SHP77 treated with DMSO at 0.1 percent for 48 hours (cell line): ENCODE measurements at places on chromosomes 3 and 15.

- DNase-seq = no peak
Measured at GRCh38 chr3:196639483-196640296, at the start of gene NRROS. NRROS (plus strand) TSS chr3:196639694; CDS start chr3:196654540, 14,846 bp downstream.

- no peak for DNase-seq
Measured at GRCh38 chr3:36011791-36012190, 368.5 kb upstream of the STAC start.

DNA sequence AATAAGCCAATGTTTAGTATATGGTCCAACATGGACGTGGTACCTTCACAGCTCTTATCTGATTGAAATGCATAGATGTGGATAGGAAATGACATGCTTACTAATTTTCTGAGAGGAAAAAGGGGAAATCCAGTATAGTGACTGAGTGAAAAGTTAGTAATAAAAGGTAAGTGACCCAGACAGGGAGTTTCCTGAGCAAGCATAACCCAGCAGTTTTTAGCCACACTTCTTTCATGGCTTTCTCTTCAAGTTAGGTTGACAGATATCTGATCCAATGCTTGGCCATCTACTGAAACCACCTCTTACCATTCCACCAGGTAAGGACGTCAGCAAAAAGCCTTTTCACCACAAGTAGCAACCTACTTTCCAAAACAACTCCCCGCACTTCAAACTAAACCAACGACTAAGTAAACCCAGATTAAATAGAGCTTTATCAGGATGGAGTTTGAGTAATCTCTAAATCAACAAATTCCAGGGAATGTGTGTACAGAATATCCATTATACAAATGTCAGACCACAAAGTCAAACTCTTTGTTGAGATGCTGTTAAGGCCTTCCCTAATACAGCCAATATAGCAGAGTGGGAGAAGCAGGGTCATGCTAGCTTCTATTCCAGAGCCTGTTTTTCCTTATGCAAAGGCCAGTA, 329.7 kb downstream of the RORA start:
- peak; percentile 57 for DNase-seq

- no peak for DNase-seq
Measured at GRCh38 chr3:128945041-128945877, 48.6 kb downstream of the CFAP92 start.

- DNase-seq = no peak
Measured at GRCh38 chr3:116020495-116020894, 397.2 kb downstream of the GAP43 start.

GRCh38 chr15:77592758-77593157, 40.0 kb downstream of the LINGO1 start:
- DNase-seq = no peak

- no peak for DNase-seq
Measured at GRCh38 chr3:36595511-36595910, 168.8 kb downstream of the DCLK3 start.

- no peak for DNase-seq
Measured at GRCh38 chr3:41920406-41920965, 41.4 kb downstream of the ULK4 start.

DNA sequence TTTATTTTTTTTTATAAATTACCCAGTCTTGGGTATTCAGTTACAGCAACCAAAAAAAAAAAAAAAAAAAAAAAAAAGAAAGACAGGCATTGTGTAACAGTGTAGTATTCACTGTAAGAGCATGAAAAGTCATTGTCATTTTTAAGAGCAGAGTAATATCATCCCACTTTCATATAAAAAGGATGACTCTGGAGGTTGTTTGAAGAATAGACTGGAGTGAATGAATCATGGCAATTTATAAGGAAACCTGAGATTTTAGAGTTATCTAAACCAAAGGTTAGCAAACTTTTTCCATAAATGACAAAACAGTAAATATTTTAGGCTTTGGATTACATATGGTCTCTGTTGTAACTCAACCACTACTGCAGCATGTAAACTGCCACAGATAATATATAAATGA, 794.9 kb downstream of the NTRK3 start:
- no peak for DNase-seq

GRCh38 chr3:174276826-174277225, 582.3 kb upstream of the NAALADL2 start:
- no peak for DNase-seq

DNA sequence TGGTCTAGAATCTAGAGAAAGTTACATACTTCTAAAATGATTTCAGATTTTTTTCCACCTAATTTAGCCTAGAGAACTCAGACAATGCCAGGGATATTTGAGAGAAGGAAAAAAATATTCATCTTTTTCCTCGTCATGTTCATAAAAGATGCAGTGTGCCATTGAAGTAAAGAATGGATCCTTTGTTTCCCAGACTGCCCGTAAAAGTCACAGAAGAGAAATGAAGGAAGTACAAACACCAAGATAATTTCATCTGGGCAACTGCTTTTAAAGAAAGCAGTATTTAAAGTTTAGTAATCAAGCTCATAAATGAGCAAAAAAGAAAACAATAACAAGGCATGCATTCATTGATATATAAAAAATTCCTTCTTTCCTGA, 47.2 kb downstream of the TTC23 start:
- DNase-seq = no peak

GRCh38 chr3:2896308-2896939, 213.8 kb downstream of the IL5RA start:
- no peak for DNase-seq

GRCh38 chr3:177350121-177350520, 152.8 kb upstream of the TBL1XR1 start:
- no peak for DNase-seq

- no peak for DNase-seq
Measured at GRCh38 chr15:77201665-77202064, 130.8 kb upstream of the TSPAN3 start.

GRCh38 chr3:144187531-144188210, 216.0 kb downstream of the DIPK2A start:
- no peak for DNase-seq

DNA sequence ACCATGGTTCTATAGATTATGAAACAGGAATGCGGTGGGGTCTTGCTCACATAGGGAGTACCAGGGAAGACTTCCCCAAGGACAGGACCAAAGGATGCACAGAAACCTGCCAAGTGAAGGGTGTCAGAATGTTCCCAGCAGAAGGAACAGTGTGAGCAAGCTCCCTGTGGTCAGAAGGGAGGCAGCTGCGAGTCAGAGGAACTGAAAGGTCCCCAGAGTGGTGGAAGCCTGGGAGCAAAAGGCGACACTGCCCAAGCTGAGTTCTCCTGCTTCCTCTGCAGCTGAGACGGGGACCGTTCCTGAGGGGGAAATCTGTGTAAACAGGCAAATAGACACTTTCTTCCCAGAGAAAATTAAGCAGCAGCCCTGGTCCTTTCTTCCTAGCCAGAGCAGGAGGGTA, 14.2 kb upstream of the SLC6A6 start:
- no peak for DNase-seq

GRCh38 chr3:126392246-126392645, 2.5 kb upstream of the CFAP100 start:
- no peak for DNase-seq

- DNase-seq = no peak
Measured at GRCh38 chr3:115549071-115549470, 74.2 kb upstream of the GAP43 start.

DNA sequence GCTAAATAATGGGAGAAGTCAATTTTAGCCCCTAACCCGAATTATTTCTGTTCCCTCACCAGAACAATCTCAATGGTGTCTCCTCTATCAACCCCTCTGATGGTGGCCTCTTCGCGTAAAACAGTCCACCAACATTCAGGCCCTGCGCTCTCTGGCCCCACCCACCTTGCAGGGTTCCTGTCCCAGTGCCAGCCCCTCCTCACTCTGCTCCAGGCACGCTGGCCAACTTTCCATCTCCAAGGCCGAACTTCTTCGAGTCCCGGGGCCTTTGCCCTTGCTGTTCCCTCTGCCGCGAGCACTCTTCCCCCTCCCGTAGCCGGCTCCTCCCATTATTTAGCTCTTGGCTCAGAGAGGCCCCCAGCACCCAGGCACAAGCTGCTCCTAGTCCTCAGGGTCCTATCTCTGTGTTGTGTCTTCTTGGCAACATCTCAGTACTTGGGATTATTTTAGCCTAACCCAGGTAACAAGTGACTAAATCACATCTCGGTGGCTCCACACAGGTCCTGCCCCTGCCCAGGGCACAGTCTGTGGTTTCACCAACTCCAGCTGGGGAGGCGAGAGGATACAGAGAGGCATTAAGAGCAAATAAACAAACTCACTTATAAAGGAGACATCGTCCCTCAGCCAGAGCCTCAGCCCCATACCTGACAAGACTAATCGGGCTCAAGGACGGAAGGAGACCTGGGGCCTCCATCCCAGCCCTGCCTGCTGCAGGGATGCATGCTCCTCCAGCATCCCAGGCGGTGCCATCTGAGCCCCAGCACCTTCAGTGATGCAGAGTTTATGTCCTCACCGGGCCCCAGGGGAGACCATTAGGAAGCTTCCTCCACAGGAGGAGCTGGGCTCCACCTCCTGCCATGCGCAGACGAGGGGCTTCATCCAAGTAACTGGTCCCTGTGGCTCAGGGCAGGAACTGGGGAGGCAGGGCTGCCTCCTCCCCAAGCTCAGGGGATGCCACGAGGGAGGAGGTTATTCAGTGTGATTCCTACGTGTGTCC, 19.7 kb upstream of the IQSEC1 start:
- DNase-seq = no peak

GRCh38 chr15:51341366-51342226, at the start of gene GLDN:
GLDN (plus strand) TSS chr15:51341655; CDS start chr15:51341685, 30 bp downstream.
- peak; percentile 22 for DNase-seq

DNA sequence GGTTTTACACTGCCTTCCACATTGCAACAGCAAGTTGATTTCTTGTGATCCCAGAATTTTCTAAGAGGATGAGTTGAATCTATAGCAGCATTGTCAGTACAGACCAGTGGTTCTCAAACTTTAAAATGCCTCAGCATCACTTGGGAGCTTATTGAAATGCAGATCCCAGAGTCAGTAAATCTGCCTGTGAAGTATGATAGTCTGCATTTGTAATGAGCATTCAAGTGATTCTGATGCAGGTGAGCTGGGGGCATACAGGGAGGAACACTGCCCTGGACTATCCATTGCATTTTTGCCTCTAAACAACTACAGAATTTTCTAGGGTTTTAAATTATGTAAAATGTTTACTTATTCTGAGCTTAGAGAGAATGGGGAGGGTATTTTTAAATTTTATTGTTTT, 27.5 kb upstream of the PAQR5 start:
- no peak for DNase-seq
